Epithelial cell of proximal tubule (primary cell): ENCODE measurements at places on chromosomes 3 and 15.

GRCh38 chr3:111729087-111729846, 129.8 kb upstream of the PHLDB2 start:
- no peak for DNase-seq

GRCh38 chr3:2741516-2741915, 368.7 kb downstream of the IL5RA start:
- DNase-seq = no peak

GRCh38 chr3:25468866-25469319, 40.8 kb downstream of the RARB start:
- no peak for DNase-seq

- no peak for DNase-seq
Measured at GRCh38 chr3:33722191-33722590, 4.1 kb upstream of the CLASP2 start.

DNA sequence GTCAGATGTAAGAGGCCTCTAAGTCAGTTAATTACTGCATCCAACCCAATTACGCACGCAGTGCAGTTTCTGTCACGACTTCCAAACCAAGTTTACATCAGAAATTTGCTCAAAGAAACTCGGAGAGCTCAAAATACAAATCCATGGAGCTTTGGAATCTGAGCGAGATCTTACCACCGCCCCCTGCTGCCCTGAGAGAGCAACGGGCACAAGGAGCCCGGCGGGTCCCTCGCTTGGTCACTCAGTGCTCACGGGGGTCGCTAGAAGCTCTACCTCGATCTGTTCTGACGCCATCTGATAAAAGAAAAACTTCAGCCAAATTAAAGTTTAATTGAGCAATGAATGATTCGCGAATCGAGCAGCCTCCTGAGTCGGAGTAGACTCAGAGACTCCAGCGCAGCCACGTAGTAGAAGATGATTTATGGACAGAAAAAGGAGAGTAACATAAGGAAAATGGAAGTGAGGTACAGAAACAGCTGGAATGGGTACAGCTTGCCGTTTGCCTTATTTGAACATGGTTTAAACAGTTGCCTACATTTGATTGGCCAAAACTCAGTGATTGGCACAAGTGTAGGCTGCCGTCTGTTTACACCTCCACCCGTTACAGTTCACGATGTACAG, 232.7 kb upstream of the ATP10A start:
- DNase-seq = no peak

DNA sequence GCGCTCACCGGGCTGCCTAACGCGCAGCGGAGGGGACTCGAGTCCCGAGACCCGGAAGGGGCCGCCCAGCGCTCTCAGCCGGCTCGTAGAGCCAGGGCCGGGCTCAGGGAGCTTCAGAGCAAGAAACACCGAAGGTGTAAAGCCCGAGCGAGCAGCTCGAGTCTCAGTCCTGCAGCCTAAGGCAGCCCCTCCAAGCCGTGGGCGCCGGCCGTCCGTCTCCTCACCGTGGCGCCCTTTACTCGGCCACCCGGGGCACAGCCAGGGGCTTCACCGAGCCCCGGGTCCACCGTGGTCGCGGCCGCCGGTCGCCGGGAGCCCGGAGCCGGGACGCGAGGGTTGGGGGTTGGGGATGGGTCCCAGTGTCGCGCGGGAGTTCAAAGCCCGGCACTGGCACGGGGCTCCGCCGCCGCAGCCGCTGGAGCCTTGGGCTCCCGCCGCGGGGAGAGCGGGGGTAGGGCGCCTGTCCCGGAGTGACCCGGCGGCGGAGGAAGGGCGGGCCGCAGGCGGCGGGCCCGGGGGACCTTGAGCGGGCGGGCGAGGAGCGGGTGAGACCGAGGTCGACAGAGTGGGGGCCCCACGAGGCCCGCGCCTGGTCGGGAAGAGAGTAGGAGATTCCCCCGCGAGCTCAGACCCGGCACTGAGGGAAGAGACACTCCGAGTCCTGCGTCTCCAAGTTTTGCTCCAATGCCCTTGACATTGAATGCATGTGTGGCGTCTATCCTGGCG, 26.9 kb upstream of the THRB start:
- DNase-seq = no peak

DNA sequence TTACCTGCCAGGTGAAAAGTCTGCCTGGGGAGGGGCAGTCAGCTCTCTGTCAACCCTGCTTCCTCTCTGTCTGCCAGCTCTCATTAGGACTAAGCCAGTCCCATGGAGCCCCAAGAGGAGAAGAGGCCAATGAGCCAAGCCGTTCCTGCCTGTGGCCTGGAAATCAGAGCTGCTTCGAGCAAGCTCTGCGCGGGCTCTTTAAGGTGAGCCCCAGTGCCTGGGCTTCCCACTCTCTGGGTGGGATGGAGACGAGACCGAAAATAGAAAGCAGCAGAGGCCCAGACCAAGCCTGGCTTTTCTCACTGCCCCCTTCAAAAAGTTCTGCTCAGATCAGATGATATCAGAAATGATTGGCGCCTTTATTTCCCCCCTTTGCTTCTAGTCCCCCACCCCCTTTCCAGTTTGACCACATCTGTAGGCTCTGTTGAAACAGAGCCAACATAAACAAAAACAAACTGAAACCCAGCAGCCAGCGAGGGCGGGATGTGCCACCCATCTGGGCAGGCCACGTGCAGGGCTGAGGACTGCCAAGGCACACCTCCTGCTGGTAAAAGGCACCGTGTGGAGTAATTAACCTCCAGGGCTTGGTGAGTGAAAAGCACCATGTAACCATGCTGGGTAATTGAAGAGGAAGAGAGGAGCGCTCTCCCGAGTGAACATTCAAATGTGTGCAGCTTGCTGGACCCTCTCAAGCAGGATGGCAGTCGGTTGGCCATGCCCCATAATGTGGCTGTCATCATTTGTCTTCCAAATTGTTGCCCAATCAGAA, 471.0 kb upstream of the PROK2 start:
- DNase-seq = no peak

DNA sequence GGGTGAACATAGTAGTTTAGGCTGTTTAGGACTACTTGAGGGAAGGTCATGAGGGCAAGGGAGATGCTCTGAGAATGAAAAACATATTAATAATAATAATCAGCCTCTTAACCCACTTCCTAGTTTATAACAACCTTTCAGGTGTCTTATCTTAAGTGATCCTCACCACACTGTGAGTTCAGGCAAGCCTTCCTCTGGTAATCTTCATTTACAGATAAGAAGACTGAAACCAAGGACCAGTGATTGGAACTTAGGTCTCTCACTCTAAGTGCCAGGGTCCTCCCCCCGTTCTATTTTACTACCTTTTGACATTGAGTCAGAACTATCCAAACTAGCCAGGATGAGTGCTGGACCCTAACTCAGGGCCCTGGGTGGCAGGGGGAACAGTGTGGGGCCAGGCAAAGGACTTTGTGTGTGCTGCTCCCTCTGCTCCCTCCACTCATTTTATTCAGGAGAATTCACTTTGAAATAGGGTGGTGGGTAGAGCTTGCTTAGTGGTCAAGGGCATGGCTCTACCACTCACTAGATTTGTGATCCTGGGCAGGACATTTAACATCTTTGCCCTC, 5.7 kb downstream of the NUTM1 start:
- DNase-seq = no peak

GRCh38 chr15:74499366-74499765, 38.4 kb upstream of the UBL7 start:
- DNase-seq = no peak
